Esophagus mucosa (tissue), 1 donor: ENCODE measurements at places on chromosomes 11 and 22. TPM values are rescaled to one million over a fixed set of nuclear protein-coding genes. Genes with fewer than 3 reads are reported as not detected.

FBLN1 gene
- 39.5 TPM for total RNA-seq

LRRN4CL gene
- 1.1 TPM for total RNA-seq

CALCA gene
- total RNA-seq = not detected

CARD16 gene
- 14.0 TPM for total RNA-seq

ANGPTL5 gene
- total RNA-seq = not detected

OR8H3 gene
- total RNA-seq = not detected

- peak; percentile 95 for ATAC-seq
Measured at GRCh38 chr22:41998361-41999261, at the start of gene WBP2NL. Gene WBP2NL (plus strand): TSS chr22:41998788. CDS start chr22:41998819, 31 bp downstream.

- ATAC-seq = peak; percentile 28
Measured at GRCh38 chr22:49791682-49792081, 36.0 kb downstream of the BRD1 start.

- no peak for ATAC-seq
Measured at GRCh38 chr11:2762451-2762850, 62.7 kb upstream of the KCNQ1OT1 start.

- ATAC-seq = no peak
Measured at GRCh38 chr11:96097844-96098421, 174.0 kb upstream of the MTMR2 start.

- ATAC-seq = no peak
Measured at GRCh38 chr11:88619656-88620385, 282.3 kb upstream of the CTSC start.

DNA sequence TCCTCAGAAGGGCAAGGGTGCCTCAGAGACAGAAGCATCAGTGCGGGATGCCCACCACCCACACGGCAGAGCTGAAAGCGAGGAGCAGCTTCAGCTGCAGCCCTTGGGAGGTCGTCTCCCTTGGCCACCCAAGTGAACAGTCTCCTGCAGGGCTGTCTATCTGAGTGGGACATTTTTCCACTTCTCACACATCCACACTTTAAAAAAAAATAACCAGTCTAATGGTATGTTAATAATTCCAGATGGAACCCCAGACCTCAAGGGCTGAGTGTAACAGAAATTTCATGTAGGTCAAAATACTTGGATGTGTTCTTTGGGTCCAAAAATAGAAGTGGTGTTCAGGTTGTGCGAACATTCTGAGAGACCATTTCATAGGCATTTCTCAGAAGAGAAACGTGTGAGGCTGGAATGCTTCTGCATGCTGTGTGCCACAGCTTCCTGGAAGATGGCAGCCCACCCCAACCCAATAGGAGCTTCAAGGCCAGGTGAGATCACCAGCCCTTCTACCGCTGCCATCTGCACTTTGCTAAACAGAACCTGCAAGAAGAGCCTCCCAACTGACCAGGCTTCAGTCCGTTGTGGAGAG, 623.2 kb downstream of the OPCML start:
- no peak for ATAC-seq

DNA sequence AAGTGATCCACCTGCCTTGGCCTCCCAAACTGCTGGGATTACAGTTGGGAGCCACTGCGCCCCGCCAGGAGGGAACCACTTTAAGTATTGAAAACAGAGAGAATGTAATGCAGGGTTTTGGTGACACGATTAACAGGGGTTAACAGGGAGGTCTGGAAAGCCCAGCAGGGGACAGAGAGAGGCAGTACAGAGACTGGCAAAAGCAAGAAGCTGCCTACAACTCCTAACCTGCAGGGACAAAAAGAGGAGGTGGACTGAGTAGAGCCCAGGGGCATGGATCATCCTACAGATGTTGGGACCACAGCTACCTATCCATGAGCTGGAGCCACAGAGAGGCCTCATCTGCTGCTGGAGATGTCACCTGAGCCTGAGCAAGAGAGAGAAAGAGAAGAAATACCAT, 1.7 kb upstream of the SPINDOC start:
- no peak for ATAC-seq

DNA sequence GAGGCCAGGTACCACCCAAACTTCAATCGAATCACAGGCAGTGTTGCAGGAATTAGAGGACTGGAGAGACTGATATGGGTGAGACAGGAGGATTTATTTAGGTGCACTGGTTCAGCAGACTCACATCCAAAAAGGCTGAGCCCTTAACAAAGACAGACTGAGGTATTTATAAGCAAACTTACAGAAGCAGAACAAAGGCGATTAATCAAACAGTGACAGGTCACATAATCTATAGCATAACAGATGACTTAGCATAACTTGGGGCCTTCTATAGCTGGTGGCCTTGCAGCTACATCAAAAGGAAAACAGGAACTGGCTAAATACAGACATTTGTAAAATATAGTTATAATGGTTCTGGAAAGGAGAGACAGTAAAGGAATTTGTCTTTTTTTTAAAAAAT, 2.1 kb downstream of the APOBEC3B start:
- no peak for ATAC-seq

DNA sequence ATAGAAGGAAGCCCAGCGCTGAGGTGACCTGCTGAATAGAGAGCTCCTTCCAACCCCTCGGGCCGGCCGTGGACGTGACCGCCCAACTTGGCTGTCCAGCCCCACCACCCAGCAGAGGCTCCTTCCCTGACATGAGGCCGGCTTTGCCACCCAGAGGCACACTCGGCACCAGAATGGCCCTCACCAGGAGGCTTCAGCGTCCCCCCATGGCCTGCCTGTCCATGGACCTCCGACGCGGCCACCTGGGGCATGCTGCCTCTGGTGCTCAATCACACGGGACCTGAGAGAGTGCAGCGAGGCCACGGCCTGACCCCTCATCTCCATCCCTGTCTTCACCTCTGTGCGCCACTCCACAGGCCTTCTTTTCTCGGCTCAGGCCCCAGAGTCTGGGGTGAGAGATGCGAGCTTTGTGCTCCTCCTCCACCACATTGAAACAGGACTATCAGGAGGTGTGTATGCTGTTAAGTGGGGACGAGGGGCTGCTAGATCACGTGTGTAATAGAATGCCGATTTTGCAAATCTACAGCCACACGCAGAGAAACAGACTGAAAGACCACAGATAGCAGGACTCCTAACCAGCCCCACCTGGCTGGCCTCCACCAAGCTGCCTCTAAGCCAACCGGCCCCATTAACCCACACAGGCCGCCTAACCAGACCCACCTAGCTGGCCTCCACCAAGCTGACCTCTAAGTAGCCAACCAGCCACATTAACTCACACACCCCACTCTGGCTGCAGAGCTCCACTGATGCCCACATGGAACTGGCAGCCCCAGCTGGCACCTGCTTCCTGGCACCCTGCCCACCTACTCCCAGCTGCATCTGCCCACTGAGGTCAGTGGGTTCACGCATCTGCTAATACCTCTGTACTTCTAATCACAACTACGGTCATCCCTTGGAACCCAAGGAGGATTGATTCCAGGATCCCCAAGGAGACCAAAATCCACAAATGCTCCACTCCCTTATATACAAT, 20.7 kb downstream of the LINC01488 start:
- ATAC-seq = no peak

DNA sequence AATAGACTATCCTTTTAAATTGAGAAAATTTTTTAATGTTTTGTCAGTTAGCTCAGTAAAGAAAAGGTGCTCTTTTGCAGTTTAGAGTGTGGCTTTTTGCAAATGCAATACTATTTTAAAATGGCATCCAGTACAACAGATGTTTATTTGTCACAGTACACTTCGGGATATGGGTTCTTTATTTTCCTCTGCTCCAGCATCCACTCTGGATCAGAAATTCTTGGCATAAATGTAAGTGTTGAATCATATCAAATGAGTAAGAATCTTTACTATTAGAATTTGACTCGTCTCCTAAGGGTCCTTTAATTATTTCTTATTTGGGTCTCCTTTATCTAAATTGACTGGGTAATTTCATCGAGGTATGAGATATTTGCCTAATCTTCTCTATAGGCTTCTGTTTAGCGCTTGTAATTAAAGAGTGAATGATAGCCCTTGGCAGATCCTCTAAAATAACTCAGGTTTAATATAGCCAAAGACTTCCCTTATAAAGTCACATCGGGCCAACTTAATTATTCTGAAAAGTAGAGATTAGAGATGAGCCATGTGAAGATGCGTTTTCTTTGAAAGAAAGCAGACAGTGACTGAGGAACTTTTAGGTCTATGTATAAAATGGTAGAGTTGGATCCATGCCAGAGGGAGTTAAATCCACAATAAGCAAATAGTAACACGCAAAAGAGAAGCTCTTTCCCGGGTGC, 132.7 kb downstream of the CASP12 start:
- no peak for ATAC-seq

GRCh38 chr11:115528225-115528624, 24.0 kb upstream of the CADM1 start:
- ATAC-seq = no peak

GRCh38 chr11:68120273-68121066, 718 bp downstream of the CHKA start:
- ATAC-seq = no peak

DNA sequence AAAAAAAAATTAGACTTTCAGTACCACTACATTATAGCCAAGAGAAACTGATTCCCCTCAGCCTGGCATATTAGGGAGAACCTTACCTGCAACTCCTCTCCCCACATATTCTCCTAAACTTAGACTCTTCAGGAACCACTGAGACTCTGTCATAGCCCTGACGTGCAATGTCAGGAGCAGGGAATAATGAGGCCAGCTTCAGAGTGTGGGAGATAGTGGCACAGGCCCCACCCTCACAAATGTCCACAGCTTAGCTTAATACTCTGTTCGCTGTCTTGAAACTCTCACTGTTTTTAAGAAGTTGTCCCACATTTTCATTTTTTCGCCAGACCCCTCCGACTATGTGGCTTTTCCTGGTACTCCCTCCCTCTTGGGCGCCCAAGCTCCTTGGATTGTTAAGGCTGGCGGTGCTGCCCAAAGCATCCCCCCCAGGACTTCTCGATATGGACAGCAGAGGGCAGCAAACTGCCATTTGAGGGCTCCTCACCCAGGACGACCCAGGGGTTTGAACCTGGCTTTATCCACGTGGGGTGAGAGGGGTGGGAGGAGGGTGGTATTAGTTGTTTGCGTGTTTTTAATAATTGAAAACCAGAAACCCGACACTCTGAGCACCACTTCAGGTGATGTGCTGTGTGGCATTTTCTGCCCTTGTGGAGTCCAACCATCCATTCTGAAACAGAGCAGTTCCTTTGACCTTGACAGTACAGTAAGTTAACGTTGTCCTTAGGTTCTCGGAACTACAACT, 45.2 kb upstream of the RASSF10 start:
- ATAC-seq = peak; percentile 72

DNA sequence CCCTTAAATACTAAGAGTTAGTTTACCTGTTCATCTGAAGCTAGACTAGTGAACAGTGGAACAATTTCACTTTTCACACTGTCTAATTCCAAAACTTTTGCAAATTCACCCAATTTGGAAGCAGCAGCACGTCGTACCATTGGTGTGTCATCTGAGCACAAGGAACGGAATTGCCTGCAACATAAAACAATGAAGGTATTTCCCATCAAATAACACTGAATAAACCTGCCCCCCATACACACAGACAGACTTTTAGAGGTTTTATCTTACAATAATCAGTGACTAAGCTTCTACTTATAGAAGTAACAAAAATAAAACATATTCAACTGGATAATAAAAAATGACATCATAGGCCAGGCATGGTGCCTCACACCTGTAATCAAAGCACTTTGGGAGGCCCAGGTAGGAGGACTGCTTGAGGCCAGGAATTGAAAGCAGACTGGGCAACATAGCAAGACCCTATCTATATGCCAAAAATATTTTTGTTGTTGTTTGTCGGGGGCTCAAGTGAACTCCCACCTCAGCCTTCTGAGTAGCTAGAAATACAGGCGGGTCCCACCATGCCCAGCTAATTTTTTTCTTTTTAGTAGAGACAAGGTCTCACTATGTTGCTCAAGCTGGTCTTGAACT, 6.3 kb downstream of the PPP2R1B start:
- ATAC-seq = no peak

- peak; percentile 42 for ATAC-seq
Measured at GRCh38 chr11:128207861-128208321, 379.5 kb downstream of the ETS1 start.

DNA sequence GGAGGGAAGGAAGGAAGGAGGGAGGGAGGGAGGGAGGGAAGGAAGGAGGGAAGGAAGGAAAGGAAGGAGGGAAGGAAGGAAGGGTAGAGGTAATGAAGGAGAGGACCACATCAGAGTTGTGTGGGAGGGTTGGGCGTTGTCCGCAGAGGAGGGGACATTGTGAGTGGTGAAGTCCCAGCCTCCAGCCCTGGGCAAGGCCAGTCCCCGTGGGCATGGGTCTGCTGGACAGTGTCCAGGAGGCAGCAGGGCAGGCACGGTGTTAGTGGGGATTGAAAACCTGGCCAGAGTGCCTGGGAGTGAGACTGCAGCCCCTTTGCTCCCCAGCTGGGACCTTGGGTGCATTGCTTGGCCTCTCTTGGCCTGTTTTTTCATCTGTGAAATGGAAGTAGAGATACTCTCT, 1462.3 kb downstream of the BRD1 start:
- no peak for ATAC-seq

DNA sequence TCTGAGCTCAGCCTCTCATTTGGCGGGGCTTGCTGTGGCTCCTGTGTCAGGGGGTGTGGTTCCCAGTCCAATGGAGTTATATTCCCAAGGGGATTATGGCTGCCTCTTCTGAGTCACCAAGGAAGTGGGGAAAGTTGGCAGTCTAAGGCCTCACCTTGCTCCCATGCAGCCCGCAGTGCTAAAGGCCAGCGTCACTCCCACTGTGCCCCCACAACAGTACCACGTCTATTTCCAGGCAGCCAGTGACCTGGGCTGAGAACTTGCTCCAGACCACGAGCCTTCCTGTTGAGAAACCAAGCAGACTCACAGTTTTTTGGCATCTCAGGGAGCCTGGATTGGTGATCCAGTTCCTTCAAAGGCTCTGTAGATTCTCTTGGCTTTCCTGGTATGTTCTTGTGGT, 45.6 kb downstream of the OR2AT4 start:
- ATAC-seq = no peak

GRCh38 chr11:94328587-94329080, 24.3 kb downstream of the IZUMO1R start:
- no peak for ATAC-seq

DNA sequence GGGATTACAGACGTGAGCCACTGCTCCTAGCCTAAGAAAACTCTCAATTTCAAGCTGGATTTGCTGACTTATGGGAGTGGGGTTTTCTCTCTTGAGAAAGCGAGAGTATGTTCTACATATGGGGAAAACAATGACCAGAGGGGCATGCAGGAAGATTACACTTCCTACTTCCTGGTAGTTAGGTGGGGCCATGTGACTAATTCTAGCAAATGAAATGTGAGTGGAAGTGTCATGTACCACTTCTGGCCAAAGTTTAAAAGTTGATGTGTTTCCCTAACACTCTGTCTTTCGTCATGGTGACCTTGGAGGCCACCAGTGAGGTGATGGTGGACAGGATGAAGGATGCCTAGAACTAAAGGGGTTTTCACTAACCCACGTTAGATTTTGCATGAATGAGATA, 50.5 kb downstream of the PARVG start:
- no peak for ATAC-seq

DNA sequence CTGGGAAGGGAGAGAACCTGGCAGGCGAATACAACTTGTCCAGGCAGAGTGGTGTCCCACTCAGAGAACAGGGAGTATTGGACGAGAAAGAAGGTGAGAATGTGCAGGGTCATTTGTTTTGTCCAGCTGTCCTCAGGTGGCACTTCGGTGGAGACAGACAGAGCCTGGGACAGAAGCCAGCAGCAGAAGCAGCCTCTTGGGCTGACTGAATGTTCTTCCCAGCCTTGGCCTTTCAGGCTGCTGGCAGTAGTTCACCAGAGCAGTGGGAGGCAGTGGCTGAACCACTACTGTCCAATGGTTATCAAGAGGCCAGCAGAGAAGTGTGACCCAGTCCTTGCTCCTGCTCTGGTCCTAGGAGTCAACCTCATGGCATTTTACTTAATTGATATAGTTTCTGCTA, 331.1 kb upstream of the NARS2 start:
- no peak for ATAC-seq
